NCI-H1092 treated with DMSO at 0.1 percent for 48 hours (cell line): ENCODE measurements at places on chromosomes 7 and 10.

GRCh38 chr7:76358481-76359110 is at the start of gene YWHAG:
Gene YWHAG, minus strand, starts transcription at chr7:76358991. Its CDS starts 183 bp downstream, at chr7:76358808.
- peak; percentile 96 for DNase-seq

- DNase-seq, result no peak
These were observed 63.7 kb downstream of the PRSS58 start for GRCh38 chr7:142194201-142194600.

DNA sequence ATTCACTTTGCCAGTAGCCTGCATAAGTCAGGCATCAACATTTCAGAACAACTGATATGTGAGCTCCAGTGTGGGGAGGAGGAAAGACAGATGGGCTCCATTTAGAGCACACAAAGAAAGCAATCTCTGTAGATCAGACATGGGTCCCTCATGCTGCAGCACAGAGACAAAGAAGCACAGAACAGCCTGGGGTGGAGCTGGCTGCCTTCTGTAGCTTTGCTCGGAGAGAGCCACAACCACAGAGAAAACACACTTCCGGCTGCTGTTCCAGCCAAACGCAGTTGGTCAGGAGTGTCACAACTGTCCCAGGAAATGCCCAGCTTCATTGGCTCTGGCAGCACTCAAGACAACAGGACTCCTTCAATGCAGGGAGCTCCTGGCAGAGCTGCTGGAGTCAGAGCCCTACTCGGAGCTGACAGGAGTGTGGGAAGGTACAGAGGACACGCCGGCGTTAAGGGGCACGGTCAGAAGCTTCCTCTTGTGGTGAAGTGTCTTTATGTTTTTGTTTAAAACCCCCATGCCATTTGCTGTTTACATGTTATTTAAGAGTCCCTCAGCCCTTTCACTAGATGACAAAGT is 494.4 kb downstream of the TCERG1L start:
- no peak for DNase-seq

GRCh38 chr10:78185693-78186055 is 152.0 kb downstream of the RPS24 start:
- no peak for DNase-seq

GRCh38 chr7:97541188-97541587 is 190.7 kb upstream of the TAC1 start:
- DNase-seq, result no peak

- DNase-seq, result no peak
These were observed 139.9 kb downstream of the TNS3 start for GRCh38 chr7:47441796-47442604.

GRCh38 chr10:18368682-18369081 is 228.5 kb downstream of the CACNB2 start:
- DNase-seq, result no peak

GRCh38 chr7:97401398-97401797 is 283.9 kb downstream of the SDHAF3 start:
- DNase-seq, result no peak

GRCh38 chr10:30897547-30897946 is 134.1 kb downstream of the ZNF438 start:
- DNase-seq, result no peak

- no peak for DNase-seq
These were observed 6.3 kb upstream of the GSTK1 start for GRCh38 chr7:143256932-143257331.

- no peak for DNase-seq
These were observed 12.3 kb downstream of the ESYT2 start for GRCh38 chr7:158816995-158817394.

GRCh38 chr10:113390896-113391295 is 162.0 kb upstream of the HABP2 start:
- no peak for DNase-seq

DNA sequence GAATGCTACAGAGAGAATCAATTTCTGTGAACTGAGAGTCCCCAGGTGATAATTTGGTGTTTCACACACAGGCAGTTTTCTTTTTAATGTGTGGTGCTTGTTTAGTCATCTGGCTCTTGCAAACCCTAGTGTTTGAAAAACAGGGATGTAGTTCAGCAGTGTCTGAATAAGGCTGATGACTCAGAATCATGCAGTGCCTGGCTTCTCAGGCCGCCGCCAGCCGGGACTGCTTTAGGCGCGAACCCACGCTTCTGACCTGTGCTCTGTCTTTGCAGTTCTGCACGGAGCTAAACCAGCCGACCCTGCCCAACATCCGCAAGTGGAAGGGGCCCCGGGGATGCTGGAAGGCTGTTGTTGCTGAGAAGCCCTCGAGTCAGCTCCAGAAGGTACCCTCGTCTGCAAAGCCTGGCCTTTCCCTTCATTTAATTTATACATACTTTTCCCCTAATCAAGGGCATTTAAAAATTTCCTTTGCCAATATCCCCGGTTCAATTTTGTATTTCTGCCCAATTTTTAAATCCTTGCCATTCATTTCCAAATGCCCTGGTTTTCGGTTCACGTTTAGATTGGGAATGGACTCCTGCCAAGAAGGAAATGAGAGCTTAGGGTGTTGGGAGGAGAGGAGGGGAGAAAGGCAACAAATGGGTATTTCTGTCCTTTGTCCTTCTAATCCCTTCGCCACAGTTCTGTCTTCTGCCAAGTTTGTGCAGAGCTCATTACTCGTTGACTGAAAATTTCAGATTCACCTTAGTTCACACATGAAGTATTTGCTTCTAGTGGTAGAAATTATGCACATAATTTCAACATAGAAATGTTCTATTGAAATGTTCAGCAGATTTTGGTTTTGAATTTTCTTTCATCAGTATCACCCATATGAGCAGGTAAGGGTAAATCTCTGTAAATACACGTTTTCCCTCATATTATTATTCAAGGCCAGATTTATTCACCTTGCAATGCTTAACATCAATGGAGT is 108.5 kb upstream of the ANLN start:
- peak; percentile 85 for DNase-seq

DNA sequence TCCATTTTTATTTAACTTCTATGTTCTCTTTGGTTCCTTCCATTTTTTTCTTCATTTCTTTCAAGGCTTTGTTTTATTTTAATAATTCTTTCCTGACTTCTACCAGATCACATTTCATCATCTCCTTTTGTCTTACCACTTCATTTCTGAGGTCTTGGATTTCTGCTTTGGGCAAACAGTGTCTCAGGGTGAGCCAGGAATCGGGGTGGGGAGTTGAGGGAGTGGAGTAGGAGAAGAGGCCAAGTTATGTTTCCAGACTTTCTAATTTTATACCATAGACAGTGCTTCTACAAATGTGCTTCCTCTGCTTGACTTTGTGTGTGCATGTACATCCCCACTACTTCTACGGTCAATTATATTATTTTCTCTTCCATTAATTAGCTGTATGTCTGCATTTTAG is 112.1 kb downstream of the PRKG1 start:
- no peak for DNase-seq

DNA sequence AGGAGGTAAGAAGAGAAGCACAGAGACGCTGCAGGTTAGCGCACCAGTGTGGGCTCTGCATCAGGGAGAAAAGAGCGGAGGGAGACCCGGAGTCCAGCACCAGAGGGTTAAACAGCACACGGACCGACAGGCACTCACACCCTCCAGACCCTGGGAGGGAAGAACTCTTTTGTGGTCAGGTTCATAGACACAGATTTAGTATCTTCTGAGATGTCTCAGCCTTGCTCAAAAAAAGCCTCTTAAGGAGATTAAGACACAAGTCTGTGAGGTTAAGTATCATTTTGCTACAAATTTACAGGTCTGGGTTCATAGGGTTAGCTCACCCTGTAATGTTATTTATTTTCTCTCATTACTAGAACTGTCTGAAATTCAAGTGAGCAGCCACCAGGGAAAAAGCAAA is 16.8 kb upstream of the NDST2 start:
- DNase-seq, result no peak

GRCh38 chr7:11077816-11078215 is 104.1 kb downstream of the PHF14 start:
- no peak for DNase-seq

DNA sequence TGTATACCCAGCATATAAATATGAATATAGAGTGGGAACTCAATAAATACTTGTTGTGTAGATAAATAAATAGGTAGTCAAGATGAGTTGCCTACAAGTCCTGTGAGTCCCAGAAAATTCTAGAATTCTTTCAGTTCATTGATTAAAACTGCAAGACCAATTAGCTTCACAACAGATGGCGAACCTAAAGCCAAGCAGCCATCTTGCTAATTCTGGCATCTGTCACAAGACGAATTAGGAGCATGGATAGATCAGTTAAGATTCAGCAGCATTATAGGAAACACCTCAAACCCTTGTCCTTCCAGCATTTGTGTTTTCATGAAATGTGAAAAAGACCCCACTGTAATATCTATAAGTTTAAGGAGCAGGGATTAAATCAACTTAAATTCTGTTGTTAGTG is 552.7 kb downstream of the MAGI2 start:
- no peak for DNase-seq

DNA sequence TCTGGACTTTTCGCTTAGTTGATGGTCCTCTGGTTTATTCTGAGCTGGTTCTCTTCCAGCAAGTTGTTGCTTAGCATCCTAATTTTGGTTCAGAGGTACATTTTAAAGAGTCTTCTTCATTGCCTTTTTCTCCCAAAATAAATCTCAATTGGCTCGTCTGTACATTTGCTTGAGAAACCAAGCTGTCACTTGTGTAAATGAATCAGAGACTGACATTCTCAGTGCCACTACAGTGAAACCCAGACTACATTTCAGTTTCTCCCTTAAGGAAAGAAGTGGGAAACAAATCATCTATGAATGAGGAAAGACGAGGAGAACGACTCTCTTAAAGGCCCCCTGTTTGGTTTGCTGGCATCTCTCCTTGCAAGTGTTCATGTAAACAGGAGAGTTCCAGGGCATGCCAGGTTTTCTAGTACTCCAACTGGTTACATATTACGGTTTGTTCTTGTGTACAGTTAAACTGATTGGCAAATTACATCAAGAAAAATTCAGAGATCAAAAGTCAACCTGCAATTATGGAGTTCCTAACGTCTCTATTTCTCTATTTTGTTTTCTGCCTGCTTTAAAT is 654.6 kb downstream of the SH2D4B start:
- no peak for DNase-seq

- DNase-seq, result no peak
These were observed 11.6 kb upstream of the NKX2-3 start for GRCh38 chr10:99520847-99521764.

- no peak for DNase-seq
These were observed 4.0 kb downstream of the ZCCHC24 start for GRCh38 chr10:79441433-79441832.

- no peak for DNase-seq
These were observed 184.6 kb downstream of the FANK1 start for GRCh38 chr10:126080879-126081411.

GRCh38 chr7:82705517-82706260 is 262.1 kb upstream of the CACNA2D1 start:
- no peak for DNase-seq

DNA sequence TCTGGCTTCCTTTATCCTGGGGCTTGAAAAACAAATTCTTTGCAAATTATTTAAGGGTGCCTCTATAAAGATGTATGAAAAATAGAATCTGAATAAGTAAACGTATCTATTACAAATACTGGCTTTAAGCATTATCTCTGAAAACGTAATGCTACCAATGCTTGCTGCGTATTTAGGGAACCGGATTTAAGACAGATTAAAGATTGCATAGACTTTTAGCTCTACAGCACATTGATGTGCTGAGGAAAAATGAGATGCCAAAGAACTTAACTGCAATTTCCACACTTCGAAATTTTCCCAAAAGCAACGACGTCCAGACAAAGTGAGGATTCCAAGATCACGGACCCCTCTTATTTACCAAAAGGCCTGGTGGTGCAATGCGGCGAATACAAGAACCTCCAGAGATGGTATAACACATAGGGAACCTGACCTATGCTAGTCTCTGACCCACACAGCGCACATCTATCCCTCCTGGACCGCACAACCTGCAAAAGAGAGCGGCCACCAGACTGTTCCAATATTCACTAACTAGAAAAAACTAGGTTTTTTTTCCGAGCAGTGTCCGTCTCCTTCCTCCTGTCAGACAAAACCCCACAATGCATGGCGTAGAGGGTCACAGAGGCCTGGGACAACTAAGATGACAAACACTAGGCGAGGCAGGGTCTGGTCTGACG is 34.3 kb upstream of the PHF14 start:
- DNase-seq, result no peak

- DNase-seq, result no peak
These were observed 572.4 kb downstream of the ATRNL1 start for GRCh38 chr10:115665549-115665948.

DNA sequence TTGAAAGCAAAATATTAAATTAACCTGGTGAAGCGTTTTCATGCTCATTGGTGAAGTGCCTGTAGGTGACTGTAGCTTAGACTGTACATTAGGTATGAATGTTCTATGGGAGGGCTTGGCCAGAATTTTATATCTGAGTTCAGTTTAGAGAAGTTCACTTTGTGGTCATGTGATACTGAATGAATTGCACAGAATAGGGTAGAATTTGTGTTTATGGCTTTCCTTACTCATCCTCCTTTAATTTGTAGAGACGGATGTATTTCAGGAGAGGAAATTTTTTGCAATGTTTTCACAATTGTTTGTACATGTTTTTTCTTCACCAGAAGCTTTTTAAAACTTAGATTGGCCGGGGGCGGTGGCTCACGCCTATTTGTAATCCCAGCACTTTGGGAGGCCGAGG is 32.3 kb downstream of the REEP3 start:
- no peak for DNase-seq

DNA sequence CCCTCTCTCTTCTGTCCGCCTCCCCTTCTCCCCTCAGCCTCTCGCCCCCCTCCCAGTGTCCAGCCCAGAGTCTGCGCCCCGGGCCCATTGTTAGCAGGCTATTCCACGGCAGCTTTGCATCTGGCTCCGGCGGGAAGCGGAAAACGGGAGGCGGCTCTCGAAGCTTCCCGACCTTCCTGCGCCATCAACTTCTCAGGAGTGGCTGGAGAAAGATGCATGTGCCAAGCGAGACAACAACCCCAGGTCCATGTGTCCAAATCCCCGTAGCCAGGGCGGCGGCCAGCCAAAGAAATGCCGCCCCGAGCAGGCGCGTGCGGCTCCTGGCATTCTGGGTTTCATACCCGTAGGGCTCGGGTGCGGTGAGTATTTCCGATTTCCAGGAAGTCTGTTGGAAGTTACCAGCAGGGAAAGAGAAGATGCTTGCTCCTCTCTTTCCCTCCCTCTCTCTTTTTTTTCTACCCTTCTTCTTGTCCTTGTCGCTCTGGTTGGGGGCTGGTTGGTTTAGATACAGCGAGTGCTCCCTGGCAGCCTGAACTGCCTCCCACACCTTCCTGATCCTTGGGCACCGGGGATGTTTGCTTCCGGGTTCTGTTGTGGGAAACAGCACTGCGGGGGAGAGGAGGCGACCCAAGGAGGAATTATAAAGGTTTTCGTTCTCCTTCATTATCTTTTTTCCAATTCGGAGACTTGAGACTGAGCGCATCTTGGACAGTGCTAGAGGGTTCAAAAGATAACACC is 1.2 kb upstream of the HOXA2 start:
- DNase-seq, result no peak
